Stimulated activated CD4-positive, alpha-beta T cell treated with anti-CD3 and anti-CD28 coated beads, Interleukin-2, amount 100 ng/mL, for 48 hours (primary cell): ENCODE measurements at places on chromosomes 4 and X.
A peak's percentile ranks its signal among the peaks of the same experiment; 100 is the strongest.

DNA sequence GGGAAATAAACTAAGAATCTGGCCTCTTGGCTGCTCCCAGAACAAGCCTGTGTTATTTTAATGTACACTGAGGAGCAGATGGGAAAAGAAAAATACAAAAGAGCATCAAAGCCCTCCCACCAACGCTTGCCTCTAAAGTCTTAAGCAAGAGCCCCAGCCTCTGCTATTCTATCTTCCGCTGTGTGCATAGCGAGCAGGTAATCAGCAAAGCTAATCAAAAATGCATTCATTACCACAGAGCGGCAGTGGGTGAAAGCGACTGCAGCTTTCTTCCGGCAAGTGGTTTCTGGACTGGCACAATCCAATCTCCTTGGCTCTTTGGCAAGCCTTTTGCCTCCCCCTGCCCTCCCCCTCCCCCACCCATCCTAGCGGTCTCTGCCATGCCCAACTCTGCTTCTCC, 13.5 kb upstream of the GRIA3 start:
- no peak for DNase-seq

DNA sequence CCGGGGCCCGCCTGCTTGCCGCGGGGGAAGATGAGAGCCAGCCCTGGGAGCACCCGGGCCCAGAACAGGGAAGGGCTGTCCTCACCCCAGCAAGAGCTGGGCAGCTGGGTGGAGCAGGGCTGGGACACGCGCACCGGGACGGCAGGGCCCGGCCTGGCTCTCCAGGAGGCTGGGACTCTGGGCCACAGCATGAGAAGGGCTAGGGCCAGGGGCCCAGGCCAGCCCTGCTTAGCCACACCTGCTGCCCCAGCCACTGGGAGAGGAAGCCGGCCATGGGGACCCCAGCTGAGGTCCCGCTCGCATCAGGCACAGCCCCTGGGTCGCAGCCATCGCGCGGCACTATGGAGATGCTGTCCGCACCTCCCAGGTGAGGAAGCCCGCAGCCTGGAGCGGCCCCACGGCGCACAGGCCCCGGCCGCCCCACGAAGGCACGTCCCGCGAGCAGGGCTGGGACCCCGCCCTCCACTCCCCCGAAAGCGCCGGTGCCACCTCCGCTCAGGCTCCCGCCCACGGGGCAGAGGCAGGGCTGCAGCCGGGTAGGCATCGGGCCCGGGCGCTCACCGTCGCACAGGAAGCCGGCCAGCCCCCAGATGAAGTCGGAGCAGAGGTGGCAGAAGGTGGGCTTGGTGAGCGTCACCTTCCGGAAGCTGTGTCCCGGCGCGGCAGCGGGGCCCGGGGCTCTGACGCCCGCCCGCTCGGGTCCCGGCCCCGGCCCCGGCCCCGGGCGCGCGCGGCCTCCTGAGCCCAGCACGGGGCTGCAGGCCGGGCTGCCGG, 531 bp downstream of the DGKQ start:
- peak; percentile 31 for DNase-seq

DNA sequence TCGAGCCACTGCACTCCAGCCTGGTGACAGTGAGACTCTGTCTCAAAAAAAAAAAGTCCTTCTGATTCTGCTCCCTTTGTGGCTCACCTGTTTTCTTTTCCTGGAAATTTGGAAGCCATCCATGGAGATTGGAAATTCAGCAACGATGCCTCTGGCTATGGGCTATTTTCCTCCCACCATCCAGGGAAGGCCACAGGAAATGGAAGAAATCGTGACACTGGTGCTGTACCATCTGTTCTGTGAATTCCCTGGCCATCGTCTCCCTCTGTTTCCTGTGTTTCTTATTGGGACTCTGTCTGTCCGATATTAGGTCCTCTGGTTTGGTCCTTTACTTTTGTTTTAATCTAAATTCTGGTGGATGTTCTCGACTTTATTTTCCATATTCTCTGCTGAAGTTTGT, 29.4 kb upstream of the ADRA2C start:
- DNase-seq = no peak

DNA sequence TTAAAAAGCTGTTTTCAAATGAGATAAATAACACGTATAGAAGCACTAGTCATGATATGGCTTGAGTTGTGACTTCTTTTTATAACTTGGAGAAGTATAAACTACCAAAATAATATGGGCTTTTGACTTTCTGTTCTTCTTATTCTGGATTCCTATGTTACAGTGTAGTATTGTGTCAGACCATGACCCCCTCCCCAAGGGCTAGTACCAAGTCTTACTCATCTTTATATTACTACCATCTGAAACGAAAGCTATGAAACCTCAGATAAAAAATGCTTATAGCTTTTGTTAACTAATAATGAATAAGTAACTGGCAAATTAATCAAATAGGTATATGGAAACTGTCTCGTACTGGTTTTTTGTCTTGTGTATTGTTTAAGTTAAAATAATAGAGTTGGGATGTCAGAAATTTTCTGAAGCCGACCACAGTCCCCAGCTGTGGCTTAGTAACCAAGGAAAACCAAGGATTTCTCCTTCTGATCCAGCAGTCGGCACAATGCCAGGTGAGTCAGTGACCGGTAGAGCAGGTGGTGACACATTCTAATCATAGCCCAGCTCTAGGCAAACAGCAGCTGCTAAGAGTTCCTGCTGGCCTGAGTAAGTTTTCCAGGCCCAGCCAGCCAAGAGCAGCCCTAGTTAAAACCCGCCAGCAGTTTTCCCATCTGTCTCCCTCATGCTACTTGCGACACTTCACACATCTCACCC, 163.3 kb upstream of the PRDX4 start:
- DNase-seq = no peak

DNA sequence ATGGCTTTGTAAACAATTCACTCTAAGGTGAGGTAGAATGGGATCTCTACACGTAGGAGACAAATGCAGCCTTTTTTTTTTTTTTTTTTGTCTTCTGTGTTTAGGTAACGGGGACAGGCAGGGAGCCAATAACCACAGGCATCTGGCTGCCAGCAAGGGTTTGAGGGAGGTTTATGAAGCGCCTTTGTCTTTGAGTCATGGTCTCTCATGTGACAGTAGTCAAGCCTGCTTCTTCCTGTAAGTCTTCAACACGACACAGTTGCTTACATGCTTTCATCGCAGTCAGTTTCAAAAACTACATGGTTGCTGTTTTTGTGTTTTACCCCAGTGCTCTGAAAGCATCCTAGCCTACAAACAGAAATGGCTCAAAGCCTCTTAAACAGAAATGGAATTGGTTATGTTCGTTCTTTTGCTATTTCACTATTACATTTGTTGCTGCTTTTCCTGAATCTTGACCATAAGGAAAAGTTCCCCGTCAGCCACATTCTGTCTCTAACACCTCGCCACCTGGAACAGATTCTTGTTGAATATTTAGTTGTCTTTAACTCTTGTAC, 127.8 kb upstream of the METTL14 start:
- no peak for DNase-seq

DNA sequence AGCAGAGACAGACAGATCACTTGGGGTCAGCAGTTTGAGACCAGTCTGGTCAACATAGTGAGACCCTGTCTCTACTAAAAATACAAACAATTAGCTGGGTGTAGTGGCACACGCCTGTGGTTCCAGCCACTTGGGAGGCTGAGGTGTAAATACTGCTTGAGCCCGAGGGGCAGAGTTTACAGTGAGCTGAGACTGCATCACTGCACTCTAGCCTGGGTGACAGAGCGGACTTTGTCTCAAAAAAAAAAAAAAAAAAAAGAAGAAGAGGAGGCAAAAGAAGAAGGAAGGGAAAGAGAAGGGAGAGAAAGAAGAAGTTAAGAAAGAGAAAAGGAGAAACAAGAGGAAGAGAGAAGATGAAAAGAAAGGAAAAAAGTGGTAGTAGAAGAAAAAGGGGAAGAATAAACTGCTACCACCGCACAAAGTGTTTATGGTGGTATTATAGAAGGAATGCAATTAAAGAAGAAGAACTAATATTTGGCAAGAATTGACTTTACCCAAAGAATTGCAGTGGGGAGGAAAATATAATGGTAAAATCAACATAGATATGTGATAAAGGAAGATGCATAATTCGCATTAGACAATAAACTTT, 19.6 kb upstream of the NSUN7 start:
- DNase-seq = no peak

- DNase-seq = no peak
Measured at GRCh38 chr4:75370576-75370975, 143.6 kb downstream of the RCHY1 start.

DNA sequence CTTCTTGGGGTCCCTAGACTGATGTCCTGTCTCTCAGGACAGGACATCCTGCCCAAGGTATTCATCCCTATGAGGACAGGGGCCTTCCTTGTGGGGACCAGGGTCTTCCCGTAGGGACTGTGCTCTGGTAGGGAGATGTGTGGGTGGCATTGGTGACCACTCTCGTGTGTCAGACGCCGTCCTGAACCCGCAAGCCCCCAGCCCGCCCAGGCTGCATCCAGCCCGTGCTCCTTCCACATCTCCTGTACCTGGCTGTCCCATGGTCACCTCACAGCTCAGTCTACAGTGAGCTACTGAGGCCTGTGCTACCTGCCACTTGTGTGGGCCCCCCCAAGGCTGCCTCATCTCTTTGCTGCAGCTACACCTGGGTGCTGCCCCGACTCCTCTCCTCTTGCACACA, 24.0 kb downstream of the WFS1 start:
- DNase-seq = no peak

DNA sequence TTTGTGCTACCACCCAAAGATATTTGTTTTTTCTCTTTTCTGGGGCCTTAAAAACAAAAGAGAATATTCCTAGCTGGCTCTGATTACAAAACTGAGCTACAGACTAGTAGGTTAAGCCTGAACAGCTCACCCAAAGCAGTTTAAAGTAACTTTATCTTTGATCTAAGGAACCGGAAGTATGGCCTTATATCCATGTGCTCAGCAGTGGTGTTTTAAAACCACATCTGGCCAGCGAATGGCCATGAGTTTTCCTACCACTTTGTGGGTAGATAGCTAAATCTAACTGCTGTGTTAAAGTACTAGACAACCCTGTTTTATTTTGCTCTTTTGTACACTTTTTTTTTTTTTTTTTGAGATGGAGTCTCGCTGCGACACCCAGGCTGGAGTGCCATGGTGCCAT, 24.6 kb downstream of the ADGRG4 start:
- no peak for DNase-seq

GRCh38 chr4:89110541-89110985, 770 bp upstream of the TIGD2 start:
- DNase-seq = no peak

DNA sequence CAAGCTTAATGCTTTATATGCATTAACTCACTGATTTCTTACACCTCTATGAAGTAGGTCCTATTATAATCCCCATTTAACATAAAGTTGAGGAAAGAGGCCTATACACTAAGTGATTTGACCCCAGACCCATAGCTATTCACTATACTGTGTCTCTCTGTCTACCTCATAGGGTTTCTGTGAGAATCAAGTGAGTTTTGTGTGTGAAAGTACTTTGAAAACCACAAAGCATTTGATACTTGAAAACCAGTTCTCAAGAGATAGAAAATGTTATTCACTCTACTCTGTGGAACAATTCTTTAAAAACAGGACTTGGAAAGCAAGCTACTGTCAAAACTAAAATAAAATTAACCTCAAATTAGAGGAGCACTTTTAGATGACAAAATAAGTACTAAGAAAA, 35.0 kb downstream of the SHROOM3 start:
- no peak for DNase-seq

DNA sequence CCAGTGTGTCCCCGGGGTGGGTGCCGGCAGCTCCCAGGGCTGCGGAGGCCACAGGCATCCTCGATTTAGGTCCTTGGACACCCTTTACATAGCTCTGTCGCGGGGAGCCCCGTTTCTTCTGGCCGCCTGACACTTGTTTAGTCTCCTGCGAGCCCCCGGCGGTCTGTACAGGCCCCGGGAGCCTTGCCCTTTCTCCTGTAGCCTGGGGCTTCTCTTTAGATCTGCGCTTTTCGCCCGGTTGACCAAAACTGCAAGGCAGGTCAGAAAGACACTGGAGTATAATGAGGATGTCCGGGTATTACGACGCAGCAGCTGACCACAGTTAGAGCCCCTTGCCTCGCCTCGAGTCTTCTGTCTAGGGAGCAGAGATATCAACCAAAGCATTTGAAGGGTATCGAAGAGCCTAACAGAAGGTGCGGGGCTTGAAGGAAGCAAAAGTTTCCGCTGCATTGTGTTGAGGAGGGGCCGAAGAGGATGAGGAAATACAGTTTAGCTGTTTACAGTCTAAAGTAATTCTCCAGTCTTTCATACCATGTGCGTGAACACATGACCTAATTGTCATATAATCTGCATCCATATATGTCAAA, 479 bp downstream of the BRCC3 start:
- no peak for DNase-seq

DNA sequence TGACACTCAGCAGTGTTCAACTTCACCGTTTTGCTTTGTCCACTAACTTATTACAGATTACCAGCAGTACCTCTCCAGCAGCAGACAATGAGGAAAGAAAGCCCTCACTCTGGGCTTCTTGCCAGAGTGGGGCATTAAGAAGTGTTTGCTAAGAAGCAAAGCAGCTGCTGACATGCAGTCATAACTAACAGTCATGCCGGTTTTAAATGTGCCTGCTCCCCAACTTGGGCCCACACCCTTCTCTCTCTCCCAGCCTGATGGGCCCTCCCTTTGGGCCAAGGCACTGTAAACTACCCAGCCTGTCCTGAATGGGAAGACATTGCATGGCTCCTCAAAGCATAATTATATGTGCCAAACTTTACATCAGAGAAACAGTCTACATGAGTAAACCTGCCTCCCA, 54.6 kb upstream of the HHIP start:
- DNase-seq = no peak

GRCh38 chrX:47960406-47960805, 43.4 kb downstream of the ZNF182 start:
- no peak for DNase-seq

DNA sequence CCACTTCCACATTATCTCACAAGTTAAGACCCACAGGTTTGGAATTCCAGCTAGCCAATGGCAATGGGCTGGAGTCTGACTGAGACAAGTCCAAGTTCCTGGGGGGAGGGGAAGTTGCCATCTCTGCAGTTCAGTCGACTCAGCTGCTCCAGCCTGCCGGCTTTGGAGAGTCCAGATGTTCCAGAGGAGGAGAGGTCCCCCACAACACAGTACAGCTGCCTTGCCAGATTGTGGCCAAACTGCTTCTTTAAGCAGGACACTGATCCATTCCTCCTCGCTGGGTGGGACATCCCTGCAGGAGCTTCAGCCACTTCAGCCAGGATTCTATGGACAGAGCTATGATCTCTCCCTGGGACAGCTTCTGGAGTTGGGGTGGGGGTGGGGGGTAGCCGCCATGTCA, 199.2 kb downstream of the EDA start:
- no peak for DNase-seq

DNA sequence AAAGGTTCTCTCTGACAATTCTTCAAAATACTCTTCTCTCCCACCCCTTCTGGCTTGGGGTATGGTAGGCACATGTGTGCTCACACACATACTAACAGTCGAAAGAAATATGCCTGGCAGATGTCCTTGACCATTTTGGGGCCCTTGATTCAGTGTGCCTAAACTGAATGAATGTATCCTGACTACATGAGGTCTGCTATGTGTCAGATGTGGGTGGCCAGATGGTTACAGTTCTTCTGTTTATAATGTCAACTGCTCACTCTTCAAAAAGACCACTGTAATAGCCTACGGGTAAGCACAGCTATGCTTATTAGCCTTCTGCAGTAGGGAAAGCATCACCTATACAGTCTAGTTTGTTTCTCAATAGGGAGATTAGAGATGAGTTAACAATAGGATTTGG, 63.7 kb upstream of the VEGFC start:
- no peak for DNase-seq
